ENCODE measurements at places on chromosomes 3 and 15.

GRCh38 chr15:58016581-58017175 is 48.8 kb downstream of the ALDH1A2 start:
- DNase-seq = no peak

DNA sequence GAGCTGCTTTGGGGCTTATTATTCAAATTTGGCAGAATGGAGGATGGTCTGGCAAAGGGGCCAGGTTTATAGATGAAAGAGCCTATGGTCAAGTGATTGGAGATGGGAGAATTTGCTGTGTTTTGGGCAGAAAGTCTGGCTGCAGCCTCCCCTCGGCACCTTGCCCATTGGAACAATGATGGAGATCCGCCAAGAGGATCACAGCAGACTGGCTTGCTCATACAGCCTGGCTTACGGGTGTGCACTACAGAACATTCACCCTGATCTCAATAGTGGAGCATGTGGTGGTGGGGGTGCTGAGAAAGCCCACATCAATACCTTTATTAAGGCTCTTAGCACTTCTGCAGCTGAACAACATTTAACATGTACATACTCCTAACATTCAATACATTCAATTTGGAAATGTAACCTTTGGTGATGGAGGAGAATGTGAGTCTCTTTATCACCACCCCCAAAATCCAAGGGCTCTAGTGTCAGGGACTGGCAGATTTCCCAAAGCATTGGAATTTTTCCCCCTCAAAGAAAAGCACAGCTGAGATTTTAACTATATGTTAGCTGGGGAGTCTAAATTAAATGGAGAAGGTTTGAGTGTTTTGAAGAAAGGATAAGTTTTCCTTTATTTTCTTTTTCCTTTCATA is 118.4 kb upstream of the TMC3 start:
- DNase-seq = no peak

DNA sequence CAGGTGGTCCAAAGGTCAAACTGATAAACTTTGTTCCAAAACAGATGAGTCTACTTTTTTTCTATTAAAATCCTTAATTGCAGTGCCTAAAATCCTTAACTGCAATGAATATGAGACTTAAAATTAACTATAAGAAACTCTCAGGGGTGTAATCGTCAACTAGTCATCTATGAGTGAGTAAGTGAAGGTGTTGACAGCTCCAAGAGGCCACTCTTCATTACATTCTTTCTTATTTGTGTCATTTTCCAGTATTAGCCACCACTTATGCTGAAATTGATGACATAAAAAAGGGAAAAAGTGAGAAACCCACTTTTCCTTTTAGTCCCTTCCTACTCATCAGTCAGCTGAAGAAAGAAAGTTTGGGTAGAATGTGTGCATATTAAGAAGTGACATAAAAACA is 12.6 kb upstream of the NPAP1 start:
- no peak for DNase-seq

DNA sequence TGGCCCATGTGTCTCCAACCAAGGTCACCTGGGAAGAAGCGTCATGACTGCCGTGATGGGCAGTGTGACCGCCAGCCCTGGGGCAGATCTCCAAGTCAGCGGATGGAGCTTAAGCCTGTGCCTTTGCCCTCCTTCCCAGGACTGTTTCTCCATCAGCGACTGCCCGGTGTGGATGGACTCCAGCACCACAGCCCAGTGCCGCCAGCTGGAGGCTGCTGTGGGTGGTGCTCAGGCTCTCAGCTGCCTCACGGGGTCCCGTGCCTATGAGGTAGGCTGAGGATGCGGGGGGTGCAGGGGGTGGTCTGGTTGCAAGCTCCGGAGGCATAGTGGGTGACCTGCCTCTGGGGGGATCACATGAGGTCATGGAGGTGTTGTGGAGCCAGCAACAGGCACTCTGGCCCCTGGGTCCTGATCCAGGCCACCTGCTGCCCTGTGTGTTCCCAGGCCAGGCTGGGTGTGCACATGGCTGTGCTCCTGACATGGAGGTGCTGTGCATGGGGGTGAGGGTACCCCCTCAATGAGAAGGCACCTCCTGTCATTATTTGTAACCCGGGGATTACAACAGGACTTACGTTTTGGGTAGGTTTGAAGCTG is 19.0 kb downstream of the XYLB start:
- DNase-seq = no peak

GRCh38 chr15:99399061-99399460 is 147.8 kb downstream of the LRRC28 start:
- no peak for DNase-seq

- no peak for DNase-seq
These were observed 8.0 kb downstream of the CALML4 start for GRCh38 chr15:68197170-68197492.

DNA sequence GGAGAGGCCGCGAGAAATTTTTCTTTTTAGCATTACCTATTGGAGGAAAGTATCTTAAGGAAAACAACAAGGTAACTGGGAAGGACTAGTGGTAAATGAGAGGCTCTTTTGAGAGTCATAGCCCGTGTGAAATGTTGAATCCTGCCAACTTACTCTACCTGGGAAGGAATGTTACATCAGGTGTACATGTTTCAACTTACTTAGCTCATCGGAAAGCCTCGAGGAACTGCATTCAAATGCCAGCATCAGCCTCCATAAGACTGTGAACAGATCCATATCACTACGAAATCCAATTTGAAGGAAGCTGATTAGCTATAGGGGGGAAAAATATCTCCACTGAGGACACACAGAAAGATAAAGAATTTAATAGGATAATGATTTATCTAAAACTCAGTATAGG is 72.3 kb upstream of the PDZRN3 start:
- DNase-seq = no peak

- DNase-seq = no peak
These were observed 80.6 kb downstream of the MEIS2 start for GRCh38 chr15:37019479-37020433.

DNA sequence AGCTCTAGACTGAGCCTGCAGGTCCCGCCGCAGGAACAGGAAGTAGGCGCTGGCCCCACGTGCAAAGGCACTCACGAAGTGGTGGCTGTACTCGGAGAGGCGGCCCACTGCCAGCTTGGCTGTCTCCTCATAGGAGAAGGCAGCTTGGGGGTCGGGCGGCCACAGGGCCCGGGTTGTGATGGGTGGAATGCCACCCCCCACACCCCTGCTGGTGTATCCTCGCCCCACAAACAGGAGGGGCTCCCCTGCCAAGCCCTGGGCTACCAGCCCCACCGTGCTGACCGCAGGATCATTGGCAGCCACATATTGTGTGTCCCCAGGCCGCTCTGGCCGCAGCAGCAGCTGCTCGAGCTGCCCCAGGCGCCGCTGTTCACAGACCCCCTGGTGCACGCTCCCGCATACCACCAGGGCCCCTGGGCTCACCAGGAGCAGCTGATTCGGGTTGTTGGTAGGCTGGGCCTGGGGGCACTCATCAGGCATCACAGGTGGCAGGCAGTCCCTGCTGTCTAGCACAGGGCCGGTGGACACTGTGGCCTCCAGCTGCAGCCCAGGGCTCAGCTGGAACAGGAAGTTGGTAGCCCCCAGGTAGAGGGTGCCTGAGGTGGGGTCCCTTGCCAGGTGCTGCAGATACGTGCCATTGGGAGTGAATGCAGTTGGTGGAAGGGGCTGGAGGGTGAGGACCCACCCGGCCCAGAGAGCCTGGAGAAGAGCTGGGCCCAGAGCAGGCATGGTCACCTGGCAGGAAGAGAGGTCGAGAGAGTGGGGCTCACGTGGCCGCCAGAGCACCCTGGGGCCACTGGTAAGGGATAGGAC is 5.8 kb downstream of the PLXNB1 start:
- DNase-seq = no peak

GRCh38 chr15:99704444-99704838 is 28.8 kb downstream of the LYSMD4 start:
- DNase-seq = no peak

All from ureter (tissue), 1 donor.